C1 segment of cervical spinal cord (tissue), 14 donors: ENCODE measurements at places on chromosomes 2 and 18.

DNA sequence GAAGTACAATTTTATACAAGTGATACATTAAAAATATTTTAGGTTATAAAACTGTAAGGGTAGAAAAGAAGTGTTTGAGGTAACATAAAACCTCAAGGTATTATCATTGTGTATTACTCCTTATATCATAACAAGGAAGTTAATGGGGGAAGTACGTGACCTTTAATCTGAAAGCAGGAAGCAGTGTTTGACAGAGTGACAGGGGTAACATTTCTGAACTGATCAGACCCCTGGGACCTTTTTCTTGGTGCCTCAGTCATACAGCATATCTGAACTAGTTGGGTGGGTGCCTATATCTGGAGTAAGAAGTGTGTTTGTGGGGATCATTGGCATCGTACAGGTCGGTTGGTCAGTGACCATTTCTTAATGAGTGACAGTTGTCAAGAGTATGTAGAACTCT, 43.0 kb downstream of the MALT1 start:
- DNase-seq = no peak

DNA sequence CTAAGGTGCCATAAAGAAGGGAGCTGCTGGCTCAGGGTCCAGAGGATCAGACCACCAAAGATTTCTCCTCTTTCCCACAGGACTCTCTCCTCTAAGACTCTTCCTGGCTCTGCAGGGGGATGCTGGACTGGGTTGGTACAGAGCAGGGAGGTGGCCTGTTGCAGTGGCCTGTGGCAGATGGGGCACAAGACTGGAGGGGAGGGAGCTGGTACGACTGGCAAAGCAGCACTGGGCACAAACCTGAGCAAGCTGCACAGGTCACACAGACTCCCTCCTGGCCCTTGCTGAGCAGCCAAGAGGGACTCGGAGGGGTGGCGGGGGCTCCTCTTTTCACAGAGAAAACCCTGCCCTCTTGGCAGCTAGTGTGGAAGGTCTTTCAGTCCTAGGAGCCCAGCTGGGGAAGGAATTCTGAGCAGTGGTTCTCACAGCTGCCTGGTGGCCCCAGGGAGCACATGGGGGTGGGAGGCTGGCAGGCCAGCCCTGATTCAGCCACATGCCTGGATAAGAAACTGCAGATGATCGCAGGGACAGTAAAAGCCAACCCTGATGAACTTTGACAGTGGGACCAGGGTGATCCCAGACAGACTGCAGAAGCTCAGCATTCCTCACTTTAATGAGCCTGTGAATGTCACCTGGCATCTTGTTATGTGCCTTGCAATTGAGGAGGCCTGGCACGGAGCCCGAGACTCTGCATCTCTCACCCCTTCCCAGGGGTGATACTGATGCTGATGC, 32.5 kb upstream of the ACAA2 start:
- DNase-seq = no peak

GRCh38 chr2:46351750-46352138, 54.5 kb downstream of the EPAS1 start:
- no peak for DNase-seq

DNA sequence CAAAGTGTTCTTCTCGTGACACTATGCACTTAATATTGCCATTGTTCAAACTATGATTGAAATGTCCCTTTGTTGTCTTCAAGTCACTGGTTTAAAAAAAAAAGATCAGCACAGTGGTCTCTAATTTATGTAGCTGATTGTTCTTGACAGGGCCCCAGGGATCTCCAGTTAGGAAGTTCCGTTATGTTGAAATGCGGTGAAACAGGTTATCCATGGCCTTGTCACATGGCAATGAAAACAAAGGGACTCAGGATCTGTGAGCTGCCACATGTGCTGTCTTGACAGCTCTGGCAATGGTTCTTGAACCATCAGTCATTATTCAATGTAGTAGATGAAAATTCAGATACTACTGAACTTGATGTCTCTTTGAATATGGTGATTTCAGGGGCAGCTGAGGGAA, 147.4 kb downstream of the SETBP1 start:
- DNase-seq = no peak

DNA sequence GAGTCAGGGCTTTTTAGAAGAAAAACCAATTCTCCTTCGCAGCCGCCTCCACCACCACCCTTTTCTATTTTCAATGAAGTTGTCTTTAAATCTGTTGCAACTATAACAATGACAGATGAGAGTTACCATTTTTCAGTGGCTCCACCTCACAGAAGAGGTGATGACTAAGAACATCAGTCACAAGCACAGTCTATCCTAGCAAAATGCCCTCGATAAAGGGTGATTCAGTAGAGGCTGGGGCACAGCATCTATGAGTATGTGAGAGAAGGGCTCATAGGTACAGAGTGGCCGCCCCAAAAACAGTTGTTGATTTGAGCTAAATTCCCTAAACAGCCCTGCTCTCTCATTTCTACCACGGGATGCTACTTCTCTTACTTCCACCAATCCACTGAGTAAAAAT, 310.8 kb upstream of the MGAT5 start:
- no peak for DNase-seq

GRCh38 chr2:133780099-133780996, 212.1 kb upstream of the NCKAP5 start:
- DNase-seq = no peak

DNA sequence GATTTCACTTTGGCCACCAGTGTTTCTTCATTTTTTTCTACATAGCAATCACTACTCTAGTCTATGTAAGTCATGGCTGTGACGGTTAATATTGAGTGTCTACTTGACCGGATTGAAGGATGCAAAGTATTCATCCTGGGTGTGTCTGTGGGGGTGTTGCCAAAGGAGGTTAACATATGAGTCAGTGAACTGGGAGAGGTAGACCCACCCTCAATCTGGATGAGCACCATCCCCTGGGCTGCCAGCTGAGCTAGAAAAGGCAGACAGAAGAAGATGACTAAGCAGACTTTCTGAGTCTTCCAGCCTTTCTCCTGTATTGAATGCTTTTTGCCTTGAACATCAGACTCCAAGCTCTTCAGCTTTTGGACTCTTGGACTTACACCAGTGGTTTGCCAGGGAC, 265.0 kb upstream of the SLC8A1 start:
- DNase-seq = no peak

GRCh38 chr2:188410504-188411235, 119.0 kb downstream of the GULP1 start:
- DNase-seq = no peak

- no peak for DNase-seq
Measured at GRCh38 chr2:75466708-75467311, 93.9 kb downstream of the EVA1A start.

GRCh38 chr2:127143841-127144782, 37.2 kb upstream of the BIN1 start:
- no peak for DNase-seq

DNA sequence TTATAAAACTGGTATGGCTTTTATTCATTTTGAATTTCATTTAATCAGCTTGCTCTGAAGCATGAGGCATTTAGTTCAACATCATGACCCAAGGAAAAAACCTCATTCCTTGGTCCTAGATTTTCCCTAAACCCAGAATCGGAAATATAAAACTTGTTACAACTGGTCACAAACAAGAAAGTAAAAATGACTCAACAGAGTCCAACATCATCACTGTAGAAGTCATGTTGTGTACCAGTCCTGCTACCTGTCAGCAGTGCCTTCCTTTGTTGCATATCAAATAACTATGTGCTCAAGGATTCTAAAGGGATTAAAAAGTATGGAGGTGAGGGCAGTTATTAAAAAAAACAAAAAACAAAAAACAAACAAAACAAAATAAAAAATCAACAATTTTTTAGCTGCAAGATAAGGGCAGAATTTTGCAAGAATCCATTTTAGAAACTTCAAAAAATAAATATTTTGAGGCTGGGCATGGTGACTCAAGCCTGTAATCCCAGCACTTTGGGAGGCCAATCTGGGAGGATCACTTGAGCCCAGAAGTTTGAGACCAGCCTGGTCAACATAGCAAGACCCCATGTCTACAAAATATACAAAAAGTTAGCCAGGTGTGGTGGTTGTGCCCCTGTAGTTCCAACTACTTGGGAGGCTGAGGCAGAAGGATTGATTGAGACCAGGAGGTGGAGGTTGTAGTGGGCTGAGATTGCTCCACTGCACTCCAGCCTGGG, 18.4 kb downstream of the NCKAP1 start:
- DNase-seq = no peak

DNA sequence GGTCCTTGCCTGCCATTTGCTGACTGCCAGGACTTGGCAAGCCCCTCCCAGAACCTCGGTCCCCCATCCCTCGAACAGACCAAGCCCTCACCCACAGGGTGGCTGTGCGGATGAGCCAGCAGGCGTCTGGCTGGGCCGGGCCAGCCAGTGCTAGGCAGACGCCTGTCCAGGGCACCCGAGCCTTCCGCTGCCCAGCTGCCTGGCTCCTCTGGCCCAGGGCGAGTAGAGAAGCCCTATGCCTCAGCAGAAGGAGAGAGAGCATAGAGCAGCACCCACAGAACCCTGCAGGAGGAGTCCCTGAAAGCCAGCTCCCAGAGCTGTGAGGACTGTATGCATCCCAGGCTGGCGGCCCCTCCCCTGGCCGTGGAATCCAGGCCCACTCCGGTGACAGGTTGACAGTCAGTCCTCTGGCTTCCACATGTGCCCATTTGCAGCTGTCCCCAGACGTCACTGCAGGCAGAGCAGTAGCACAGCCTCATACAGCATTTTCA, 62.1 kb upstream of the GLI2 start:
- no peak for DNase-seq

DNA sequence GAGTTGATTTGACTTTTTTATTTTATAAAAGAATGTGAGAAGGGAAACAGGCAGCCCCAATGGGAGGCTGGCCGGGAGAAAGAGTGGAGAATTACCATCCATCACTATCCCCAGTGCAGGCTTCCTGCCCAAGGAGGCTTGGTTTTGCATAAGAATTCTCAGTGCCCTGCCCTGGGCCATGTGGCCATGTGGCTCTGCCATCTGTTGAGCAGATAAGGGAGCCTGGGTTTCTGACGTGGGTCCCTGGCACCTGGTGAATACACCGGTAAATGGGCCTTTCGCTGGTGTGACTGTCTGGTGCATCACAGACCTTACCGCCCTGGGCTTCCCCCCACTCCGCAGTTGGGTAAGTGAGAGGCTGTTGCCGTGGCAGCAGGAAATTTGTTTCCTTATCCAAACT, 54.5 kb upstream of the TMEM163 start:
- DNase-seq = no peak

DNA sequence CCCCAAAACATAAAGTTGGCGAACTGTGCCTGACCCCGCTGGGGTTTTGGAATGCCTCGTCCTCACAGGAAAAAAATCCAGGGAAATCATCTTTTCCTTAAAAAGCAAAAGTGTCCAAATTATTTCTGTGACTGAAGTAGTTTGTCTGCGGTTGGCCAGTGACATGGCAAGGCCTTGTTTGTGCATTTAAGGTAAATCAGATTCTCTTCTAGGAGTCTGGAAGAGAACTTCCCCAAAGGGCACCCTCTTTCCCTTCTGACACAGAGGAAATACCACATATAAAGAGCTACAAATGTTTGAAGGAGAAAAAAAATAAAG, 737 bp upstream of the CYB5A start:
- no peak for DNase-seq

DNA sequence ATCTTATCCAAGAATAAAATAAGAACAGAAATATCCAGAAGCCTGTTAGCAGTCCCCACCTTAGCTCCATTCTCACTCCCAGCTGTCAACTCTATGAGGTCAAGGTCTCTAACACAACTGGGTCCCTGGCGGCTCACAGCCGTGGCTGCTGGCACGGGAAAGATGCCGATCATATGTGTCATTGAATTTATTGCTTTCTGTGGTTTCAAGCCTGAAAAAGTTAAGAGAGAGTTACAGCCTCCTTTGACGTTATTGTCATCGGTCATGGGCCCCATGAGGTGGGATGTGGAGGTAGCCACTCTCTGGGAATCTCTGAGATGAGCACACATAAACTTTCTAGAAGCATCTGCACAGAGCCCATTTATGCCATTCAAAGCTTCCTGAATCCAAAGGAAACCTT, 28.7 kb upstream of the CABLES1 start:
- no peak for DNase-seq

DNA sequence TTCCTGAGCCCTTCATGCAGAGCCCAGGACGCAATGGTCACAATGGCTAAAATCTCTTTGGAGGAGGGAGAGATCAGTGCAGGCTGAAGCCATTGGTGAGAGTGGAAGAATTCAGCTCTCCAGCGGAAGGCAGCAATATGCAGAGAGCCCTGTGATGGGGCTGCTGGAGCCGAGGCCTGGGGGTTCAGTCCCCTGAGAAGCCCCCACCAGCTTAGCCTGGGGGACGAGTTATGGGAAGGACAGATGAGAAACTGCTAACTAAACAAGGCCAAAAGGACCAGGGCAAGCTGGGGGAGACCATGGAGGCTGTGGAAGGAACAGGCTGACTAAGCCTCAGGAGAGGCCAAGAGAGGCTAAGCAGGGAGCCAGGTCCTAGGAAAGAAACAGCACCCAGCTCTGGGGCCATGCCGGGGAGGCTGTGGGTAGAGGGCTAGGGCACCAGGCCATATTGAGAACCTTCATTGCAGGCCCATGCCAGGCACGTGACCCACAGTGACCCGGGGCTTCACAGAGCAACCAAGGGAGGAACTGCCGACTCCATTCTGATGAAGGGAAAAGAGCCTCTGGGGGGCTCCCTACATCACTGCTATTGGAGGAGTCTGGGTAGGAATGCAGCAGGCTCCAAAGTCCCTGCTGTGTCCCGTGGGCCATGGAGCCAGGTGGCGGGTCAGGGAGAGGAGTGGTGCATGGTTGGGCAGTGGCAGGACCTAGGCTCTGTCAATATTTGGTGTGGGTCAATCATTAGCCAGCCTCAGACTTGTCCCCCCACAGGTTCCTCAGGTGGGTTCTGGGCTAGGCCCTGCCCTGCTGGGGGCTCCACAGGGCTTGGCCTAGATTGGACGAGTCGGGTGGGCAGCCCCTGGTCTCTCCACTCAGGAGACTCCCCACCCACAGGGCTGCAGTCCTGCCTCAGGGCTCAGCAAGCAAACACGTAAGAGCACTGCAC, 19.8 kb downstream of the PROC start:
- DNase-seq = no peak

- DNase-seq = no peak
Measured at GRCh38 chr2:174062934-174063333, 97.8 kb upstream of the SP3 start.

GRCh38 chr2:164700390-164700789, 79.1 kb upstream of the GRB14 start:
- no peak for DNase-seq

GRCh38 chr2:234258562-234259141, 208.2 kb downstream of the SPP2 start:
- no peak for DNase-seq

GRCh38 chr2:28495551-28496250, at the start of gene PLB1:
PLB1 (plus strand) TSS chr2:28496060; CDS start chr2:28496115, 55 bp downstream.
- no peak for DNase-seq
